ENCODE measurements at places on chromosomes 3 and 15.
A peak's percentile ranks its signal among the peaks of the same experiment; 100 is the strongest.

DNA sequence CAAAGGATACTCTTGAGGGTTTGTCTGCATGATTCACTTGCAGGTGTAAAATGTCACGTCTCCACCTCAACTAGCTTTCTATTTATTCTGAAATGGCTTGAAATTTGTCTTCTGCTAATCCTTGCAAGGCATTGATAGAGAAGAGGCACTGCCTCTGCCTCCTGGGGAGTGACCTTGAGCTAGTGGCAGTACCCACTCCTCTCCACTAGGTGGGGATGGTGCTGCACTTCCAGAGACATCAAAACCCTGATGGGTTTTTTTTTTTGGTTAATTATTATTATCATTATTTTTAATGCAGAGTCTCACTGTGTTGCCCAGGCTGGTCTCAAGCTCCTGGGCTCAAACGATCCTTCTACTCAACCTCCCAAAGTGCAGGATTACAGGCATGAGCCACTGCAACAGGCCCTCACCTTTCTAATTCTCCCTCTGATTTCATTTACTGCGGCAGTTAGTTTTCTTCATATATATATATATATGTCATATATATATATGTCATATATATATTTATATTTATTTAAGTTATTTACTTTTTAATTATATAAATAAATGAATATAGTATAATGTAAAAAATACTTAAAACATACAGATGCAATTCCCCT is 117.6 kb upstream of the EIF1B start:
- DNase-seq, result peak; percentile 54

GRCh38 chr3:97927704-97928103 is 44.5 kb downstream of the RIOX2 start:
- no peak for DNase-seq

GRCh38 chr3:138081371-138082084 is 33.9 kb downstream of the DZIP1L start:
- DNase-seq, result no peak

DNA sequence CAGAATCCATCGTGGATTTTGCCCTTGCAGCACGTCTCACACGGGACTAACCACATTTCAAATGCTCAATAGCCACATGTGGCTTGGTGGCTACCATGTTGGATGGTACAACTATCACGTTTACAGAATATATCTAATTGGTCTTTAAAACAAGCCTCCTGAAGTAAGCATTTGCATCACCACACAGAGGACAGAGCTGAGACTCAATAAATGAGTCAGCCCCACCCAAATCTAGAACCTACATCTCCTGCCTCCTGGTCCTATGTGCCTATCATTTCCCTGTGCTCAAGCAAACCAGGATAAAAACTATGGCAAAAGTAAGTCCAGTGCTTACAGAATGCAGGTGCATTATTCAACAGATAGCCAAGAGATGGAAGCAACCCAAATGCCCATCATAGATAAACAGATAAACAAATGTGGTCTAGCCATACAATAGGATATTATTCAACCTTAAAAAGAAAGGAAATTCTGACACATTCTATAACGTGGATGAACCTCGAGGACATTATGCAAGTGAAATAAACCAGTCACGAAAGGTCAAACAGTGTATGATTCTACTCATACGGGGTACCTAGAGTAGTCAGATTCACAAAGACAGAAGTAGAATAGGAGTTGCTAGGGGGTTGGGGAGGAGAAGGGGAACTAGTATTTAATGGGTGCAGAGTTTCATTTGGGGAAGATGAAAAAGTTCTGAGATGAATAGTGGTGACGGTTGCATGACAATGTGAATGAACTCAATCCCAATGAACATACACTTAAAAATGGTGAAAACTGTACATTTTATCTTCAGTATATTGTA is 43.9 kb downstream of the SRGAP3 start:
- no peak for DNase-seq

- DNase-seq, result no peak
These were observed at the start of gene FOXB1 for GRCh38 chr15:60004009-60004845. TSS of gene FOXB1 (plus strand) at chr15:60004311. CDS start at chr15:60004964, 653 bp downstream.

DNA sequence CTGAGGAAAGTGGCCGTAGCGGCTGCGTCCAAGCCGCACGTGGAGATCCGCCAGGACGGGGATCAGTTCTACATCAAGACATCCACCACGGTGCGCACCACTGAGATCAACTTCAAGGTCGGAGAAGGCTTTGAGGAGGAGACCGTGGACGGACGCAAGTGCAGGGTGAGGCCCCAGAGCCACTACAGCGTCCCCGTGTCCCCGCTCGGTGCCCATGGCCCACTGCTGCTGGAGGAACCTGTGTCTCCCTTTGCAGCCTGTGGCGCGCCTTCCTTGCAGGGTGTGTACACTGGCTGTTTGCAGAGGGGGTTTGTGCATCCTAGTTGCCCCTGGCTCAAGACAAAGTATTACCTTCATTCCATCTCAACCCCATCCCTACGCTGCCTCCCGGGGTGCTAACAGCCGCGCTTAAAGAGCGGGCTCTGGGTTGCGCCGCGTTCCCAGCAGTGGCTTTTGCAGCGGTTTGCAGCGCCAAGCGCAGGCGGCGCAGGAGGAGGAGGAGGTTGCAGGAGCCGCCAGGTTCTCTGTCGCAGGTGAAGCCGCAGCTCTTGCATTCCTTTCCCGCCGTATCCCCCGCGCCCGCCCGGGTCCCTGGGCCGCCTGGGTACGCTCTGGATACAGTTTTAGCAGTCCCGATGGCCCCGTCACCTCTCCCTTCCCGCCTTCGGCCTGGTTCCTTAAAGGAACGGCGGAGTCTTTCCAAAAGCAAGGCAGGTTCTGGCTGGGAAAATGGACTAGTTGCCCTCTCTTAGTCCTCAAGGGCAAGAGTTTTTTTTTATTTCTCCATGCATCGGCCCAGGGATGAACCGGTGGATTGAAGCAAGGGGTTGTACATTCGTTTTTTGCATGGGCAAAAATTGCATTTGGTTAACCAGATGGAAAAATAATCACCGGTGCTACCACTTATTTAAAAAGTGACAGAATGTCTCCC is 1.2 kb downstream of the CRABP1 start:
- DNase-seq, result no peak

- DNase-seq, result no peak
These were observed 140.9 kb upstream of the TP63 start for GRCh38 chr3:189490337-189490736.

GRCh38 chr3:78629544-78629943 is 1138.3 kb downstream of the ROBO1 start:
- no peak for DNase-seq

- no peak for DNase-seq
These were observed 106.0 kb downstream of the TNIK start for GRCh38 chr3:171354049-171354705.

DNA sequence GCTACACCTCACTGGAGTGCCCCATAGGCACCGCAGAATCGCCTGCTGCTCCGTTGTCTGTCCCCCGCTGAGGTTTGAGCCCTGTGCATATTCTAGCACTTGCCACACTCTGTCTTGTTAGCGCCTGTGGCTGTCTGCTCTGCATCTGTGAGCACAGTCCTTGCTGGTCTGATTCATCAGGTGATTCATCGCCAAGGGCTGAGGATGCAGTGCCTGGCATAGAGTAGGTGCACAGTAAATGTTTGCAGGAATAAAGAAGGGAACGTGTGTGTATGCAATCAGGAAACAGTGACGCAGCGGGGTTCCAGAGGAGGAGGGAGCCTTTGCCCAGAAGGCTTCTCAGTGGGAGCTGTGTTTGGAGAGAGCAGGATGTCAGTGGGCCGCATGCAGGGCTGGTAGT is 124.0 kb upstream of the PLXNA1 start:
- no peak for DNase-seq

DNA sequence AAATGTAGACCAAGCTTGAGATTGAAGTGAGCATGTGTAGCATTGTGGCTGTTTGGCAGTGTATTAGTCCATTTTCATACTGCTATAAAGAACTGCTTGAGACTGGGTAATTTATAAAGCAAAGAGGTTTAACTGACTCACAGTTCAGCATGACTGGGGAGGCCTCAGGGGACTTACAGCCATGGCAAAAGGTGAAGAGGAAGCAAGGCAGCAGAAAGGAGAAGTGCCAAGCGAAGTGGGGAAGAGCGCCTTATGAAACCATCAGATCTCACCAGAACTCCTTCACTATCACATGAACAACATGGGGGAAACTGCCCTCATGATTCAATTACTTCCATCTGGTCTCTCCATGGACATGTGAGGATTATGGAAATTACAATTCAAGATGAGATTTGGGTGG is 8.6 kb upstream of the CERS3 start:
- no peak for DNase-seq

GRCh38 chr3:20145874-20146273 is 40.1 kb downstream of the SGO1 start:
- no peak for DNase-seq

- no peak for DNase-seq
These were observed 177.0 kb downstream of the CACNA2D3 start for GRCh38 chr3:54299169-54299935.

DNA sequence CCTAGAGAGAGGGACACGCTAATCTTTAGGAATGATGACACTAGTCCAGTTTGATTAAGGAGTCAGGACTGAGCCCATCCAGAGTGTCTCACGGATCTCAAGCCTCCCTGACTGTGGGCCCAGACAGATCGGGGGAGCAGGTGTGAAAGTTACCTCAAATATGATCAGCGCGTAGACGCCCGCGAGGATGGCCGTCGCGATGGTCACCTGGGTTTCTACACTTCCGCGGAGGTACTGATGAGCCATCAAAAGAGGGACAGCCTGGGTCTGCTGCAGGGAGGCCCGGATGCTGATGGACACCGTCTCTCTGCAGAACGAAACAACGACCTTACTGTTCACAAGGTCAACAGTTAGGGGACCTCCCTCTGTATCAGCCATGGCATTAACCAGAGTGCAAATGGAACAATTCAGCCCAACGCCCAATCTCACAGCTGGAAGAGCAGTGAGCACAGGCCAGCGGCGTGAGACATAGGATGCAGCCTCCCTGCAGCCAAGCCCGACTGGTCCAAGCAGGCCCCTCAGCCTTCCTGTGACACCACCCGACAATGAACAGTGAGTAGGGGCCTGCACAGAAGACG is 84.4 kb downstream of the OCA2 start:
- no peak for DNase-seq

DNA sequence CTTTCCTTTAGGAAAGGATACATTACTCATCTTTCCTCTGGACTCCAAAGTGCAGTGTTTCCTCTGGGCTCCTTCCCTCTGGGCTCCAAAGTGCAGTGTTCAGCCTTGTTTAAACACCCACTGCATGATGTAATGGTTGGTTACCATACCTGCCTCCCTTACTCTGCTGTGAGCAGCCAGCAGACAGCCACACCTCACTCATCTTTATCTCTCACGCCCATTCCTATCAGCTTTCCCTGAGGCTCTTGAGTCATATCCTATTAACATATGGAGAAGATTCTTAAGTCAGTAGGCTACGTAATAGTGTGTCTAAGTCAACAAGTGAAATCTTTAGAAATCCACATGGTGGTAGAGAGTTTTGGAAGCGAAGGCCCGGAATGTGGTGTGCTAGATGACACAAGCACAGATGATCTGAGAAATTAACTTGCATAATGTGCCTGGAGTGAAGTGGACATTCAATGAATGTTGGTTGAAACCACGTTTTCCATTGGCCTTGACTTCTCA is 97.2 kb upstream of the CTNNB1 start:
- no peak for DNase-seq

DNA sequence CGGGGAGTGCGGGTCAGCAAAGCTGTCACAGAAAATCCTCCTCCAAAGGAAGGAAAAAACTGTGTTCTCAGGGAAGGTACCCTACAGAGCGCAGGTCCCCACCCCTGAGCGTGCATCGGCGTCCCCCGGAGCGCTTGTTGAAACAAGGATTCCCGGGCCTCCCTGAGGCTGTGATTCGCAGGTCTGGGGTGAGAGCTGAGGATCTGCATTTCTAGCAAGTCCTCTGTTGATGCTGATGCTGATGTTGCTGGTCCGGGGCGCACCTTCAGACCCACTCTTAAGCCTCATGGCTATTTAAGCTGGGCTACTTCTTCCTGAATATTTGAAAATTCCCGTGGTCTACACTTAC is 226.2 kb upstream of the IGF1R start:
- DNase-seq, result no peak

DNA sequence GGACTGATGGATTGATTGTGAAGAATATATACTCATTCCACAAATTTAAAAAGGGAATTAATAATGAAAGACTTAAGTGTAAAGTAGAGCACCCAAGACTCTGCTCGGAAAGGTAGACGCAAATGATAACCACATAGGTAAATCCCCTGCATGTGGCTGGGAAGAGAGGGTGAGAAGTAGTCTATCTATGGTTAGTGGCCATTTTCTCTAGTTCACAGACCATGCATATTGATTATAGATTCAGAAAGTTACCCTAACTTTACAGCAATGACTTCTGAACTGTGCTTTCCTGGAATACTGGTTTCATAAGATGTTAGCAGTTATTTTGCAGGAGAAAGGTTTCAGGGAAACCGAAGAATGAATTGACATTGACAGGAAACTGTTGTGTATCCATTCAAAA is 51.7 kb downstream of the CASR start:
- DNase-seq, result no peak

- no peak for DNase-seq
These were observed 445.4 kb downstream of the EPHB1 start for GRCh38 chr3:135240426-135240825.

DNA sequence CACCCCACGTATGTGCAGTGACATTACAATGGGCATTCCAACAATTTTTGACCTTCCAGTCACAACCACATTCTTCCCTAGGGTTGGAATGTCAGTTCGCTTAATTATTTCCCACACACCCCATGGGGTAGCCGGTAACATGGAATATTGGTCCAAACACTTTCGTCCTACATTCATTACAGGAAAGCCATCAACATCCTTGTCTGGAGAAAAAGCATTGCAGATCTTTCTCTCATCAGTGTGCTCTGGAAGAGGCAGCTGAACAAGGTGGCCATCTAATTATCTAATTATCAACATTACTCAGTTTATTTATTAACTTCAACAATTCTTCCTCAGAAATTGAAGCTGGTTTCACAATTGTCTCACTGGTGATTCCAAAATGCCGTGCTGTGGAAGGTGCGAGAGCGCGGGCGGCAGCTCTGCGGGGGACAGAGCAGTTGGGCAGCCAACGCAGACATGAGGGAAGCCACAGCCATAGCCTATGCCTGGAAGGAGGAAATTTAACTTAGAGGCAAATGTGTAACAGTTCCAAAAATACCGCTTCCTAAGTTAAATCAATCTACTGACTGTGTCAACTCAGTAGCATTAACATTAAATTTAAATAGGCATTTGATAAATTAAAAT is 1158.9 kb upstream of the EPHA6 start:
- no peak for DNase-seq

DNA sequence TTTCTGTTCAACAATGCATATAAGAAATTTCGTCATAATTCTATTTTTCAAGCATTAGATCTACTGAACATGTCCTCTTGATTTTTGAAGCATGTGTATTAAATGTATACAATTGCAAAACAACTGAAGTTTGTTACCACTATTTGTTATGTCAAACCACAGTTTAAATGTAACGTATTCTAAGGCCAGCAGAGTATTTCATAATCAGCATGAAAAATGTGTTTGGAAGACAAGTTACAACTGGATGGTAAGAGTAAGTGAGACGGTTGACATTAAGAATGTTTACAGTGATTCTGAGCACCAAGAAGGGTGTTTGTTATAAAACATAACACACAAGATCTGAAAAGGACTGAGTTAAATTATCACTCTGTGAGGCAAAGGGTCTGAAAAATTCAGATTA is 738.4 kb downstream of the PLOD2 start:
- DNase-seq, result no peak

GRCh38 chr15:70936326-70936725 is 43.7 kb downstream of the LRRC49 start:
- no peak for DNase-seq

GRCh38 chr15:78739206-78739605 is 72.1 kb downstream of the ADAMTS7 start:
- DNase-seq, result no peak
